ENCODE measurements at places on chromosomes 12 and 14.

GRCh38 chr14:68896132-68896531 lies 83.0 kb downstream of the ACTN1 start:
- no peak for DNase-seq

GRCh38 chr12:59736359-59736758 lies 140.5 kb downstream of the SLC16A7 start:
- DNase-seq = no peak

GRCh38 chr14:77092676-77093075 lies 5.4 kb upstream of the CIPC start:
- no peak for DNase-seq

DNA sequence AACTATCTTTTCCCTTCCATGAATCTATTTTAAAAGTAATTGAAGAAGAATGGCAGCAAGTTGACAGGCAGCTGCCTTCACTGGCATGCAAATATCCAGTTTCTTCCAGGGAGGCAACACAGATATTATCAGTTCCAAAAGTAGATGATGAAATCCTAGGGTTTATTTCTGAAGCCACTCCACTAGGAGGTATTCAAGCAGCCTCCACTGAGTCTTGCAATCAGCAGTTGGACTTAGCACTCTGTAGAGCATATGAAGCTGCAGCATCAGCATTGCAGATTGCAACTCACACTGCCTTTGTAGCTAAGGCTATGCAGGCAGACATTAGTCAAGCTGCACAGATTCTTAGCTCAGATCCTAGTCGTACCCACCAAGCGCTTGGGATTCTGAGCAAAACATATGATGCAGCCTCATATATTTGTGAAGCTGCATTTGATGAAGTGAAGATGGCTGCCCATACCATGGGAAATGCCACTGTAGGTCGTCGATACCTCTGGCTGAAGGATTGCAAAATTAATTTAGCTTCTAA lies 18.4 kb downstream of the TMPO start:
- no peak for DNase-seq

DNA sequence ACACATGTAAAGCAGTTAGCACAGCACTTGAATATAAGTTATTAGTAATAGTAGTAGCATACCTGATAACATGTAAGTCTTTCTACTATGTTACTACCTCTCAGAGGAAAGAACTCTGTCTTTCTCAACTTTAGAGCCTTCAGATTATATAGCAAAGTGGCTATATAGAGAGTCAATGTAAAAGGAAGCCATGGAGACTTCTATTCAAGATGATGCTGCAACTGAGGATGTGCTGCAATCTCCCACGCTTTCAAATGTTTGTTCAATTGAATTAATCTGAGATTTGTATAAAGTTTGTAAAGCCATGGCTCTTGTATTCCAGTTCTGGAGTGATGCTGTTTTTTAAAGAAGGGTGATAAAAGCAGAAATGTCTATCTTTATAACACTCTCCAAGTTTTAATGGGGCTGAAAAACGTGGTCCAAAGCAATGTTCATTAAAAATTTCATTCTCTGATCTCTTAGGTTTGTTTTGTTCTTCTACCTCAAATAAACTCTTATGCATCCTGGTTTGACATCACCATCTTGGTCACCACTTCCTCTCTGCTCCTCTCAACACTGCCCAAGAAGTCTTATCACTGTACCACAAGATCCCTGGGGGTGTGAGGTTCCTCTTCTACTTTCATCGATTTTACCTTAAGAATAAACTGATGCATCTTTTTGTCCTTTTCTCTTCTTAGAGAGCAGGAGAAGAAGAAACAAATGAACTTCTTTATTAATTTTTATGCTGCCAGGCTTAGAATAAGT lies 40.6 kb downstream of the C12orf42 start:
- no peak for DNase-seq

GRCh38 chr12:64621257-64621942 lies 11.1 kb downstream of the RASSF3 start:
- DNase-seq = no peak

GRCh38 chr14:30796707-30797106 lies 77.7 kb upstream of the COCH start:
- no peak for DNase-seq

- peak; percentile 29 for DNase-seq
These were observed at the start of gene SLCO1C1 for GRCh38 chr12:20695232-20695631. Gene SLCO1C1 (plus strand): TSS chr12:20695332. CDS start chr12:20699577, 4,245 bp downstream.

DNA sequence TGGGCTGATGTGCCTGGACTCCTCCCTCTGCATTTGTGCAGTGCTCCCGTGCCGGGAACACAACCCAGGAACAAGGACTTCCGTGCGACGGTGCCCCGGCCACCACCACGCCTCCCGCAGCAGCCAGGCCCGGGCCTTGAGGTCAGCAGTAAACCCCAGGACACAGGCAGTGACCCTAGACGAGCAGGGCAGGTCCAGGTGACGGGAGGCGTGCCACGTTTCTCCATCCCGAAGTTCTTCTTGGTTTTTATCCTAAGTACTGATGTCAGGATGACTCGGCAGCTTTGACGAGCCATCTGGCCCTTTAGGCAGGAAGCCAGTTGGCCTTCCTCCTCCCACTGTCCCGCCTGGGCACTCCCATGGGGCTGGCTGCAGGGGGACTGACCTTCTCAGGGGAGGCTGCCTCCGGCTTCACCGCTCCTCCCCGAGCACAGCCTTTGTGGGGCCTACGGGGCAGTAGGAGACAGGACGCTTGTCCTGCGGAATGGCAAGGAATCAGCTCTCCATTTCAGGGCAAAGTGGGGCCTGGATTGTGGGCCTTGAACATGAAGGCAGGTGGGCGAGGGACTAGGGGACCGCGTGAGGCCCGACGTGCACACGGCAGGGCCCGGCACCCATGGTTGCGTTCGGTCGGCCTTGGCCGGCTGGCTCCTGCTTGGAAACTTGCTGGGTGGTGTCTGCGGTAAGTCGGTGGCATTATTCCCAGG lies 94.1 kb downstream of the FBXL14 start:
- DNase-seq = peak; percentile 26

- peak; percentile 9 for DNase-seq
These were observed 255.8 kb downstream of the CCDC91 start for GRCh38 chr12:28446031-28446430.

DNA sequence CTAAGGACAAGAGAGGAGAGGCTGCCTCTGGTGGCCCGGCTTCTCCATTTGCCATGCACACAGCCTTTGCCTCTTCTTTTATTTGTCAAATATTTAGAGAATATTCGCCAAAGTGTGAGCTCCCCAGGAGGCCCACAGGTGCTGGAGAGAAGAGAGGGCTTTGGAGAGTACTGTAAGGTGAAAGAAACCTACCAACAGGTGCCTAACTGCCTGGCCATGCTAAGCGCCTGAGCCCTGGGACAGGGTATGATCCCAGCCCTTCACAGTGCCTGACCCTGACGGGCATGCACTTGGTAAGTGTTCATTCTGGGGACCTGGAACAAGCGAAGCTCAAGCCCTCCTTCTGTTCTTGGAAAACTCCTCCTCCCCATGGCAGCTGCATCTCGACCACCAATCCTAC lies 106.1 kb downstream of the DPF3 start:
- no peak for DNase-seq

DNA sequence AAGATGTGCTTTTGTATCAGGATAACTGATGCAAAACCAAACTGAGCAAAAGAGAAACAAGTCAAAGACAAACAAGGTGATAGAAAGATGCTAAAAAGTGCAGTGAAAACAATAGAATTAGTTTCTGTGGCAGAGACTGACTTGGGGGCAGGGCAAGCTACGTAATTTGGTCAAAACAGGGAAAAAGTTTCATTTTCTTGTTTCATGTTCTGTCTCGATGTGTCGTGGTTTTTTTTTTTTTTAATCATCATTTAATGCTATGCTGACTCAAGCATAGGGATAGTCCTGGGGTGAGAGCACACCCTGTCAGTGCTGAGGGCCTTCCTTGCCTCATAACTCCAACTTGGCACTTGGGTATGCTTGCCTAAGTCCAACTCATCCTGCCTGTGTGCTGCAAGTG lies 144.1 kb upstream of the PTPRQ start:
- no peak for DNase-seq

- no peak for DNase-seq
These were observed 118.6 kb downstream of the PLXNC1 start for GRCh38 chr12:94266796-94267536.

DNA sequence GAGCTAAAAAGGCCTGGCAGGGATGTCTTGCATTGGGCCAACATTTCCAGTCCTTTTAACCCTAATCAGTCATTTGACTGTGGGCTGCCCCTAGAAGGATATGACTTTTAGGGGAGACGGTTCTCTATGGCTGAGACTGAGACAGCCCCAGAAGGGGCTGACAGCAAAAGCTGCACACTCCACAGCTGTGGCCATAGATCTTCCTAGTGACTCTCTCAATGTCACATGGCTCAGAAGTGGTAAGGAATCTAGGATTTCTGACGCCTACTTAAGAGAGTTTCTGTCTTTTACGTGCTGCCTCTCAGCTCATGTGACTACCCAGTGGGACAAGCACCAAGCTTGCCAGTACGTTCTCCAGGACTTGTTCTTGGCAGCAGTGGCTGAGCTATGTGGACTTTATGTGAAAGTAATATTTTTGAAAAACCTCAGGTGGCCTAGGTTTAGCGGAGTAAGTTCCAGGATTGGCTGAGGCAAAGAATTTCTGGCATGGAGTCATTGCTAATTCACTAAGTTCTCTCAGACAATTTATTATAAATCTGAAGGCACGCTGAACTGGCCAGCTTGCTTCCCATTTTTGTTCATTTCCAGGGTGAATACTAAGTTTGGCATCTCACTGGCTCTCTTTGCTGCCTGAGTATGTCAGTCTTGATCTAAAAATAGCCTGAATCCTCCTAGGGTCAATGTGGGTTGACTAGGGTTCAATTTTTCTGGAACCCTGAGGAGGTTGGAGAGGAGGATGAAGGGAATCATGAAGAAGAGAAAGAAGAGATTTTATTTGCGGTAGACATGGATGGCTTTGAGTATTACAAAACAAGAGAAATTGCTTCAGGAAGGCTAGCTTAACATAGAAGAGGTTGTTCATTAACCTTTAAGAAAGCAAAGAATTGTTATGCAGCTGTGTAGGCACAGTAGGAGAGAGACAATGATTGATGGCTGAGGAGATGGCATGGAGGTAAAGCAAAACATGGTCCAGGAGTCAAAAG lies 271.8 kb downstream of the AEBP2 start:
- DNase-seq = peak; percentile 25

GRCh38 chr12:38102197-38102596 lies 214.4 kb upstream of the ALG10B start:
- DNase-seq = no peak

GRCh38 chr12:95055057-95055456 lies 18.4 kb downstream of the NR2C1 start:
- no peak for DNase-seq

DNA sequence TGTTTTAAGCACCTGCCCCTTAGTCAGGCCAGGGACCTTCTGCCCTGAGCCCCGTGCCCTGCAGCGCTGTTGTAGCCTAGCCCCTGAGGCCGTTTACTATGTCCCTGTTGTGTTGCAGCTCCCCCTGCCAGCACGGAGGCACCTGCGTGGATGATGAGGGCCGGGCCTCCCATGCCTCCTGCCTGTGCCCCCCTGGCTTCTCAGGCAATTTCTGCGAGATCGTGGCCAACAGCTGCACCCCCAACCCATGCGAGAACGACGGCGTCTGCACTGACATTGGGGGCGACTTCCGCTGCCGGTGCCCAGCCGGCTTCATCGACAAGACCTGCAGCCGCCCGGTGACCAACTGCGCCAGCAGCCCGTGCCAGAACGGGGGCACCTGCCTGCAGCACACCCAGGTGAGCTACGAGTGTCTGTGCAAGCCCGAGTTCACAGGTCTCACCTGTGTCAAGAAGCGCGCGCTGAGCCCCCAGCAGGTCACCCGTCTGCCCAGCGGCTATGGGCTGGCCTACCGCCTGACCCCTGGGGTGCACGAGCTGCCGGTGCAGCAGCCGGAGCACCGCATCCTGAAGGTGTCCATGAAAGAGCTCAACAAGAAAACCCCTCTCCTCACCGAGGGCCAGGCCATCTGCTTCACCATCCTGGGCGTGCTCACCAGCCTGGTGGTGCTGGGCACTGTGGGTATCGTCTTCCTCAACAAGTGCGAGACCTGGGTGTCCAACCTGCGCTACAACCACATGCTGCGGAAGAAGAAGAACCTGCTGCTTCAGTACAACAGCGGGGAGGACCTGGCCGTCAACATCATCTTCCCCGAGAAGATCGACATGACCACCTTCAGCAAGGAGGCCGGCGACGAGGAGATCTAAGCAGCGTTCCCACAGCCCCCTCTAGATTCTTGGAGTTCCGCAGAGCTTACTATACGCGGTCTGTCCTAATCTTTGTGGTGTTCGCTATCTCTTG lies 7.6 kb downstream of the DLK1 start:
- no peak for DNase-seq

GRCh38 chr12:44377443-44378187 lies 498.5 kb downstream of the NELL2 start:
- no peak for DNase-seq

GRCh38 chr14:103188810-103189480 lies 65.7 kb downstream of the TNFAIP2 start:
- DNase-seq = peak; percentile 35

GRCh38 chr12:57837864-57838562 lies 8.5 kb downstream of the CTDSP2 start:
- DNase-seq = peak; percentile 62

GRCh38 chr12:51889216-51890132 lies 1.6 kb downstream of the ANKRD33 start:
- DNase-seq = no peak

DNA sequence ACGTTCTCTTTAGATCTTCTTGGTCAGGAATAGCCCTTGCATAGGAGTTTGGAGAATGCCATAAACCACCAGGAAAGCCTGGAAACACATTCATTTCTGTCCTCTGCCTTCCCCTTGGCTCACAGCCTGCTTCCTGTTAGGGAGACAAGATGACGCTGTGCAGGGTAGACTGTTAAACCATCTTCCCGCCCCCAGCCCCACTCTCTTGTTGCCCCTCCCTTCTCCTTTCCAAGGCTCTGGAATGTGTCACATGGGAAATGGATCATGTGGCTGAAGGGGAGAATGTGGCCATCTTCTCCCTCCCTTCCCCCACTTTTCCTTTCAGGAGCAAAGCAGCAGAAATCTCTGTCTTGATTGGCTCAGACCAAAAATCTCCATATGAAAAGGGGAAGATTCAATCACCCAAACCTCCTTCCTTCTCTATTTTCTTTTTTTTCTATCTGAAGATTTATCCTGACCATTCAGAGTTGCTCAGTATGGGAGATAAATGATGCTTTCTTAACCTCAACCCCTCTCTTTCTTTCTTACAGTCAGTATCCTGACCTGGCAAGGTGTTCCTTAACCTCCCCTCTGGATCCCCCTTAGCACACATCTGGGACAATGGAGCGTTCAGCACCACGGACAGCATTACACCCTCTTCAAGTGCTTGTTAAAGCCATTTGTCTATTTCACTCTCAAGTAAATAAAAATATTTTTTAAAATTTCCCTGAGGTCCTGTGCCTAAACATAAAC lies 11.4 kb downstream of the GPR19 start:
- peak; percentile 67 for DNase-seq
